SK-MEL-5 (cell line): ENCODE measurements at places on chromosomes 4 and X. TPM values are rescaled to one million over a fixed set of nuclear protein-coding genes. Genes with fewer than 3 reads are reported as not detected.

F9 gene
- not detected in 2 replicates for total RNA-seq

DNA sequence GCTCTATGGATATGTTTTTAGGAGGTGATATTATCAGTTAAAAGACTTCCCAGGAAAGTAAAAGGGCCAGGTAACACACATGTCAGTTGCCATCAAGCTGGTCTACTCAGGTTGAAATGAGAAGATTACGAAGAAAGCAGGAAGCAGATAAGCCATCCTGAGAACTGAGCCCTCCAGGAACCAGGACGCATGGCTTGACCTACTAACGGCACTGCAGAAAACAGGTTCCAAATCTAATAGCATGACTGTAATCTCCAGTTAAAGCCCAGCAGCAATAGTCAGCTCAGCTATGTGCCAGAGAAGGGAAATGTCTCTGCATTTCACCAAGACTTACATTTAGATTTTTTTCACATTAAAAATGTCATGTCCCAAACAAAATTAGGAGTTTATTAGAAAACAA, 77.9 kb downstream of the APBB2 start:
- DNase-seq = no peak

PDGFC gene
- total RNA-seq = 3.0 and 5.4 TPM in 2 replicates

GRCh38 chr4:36255577-36255976, 11.3 kb upstream of the ARAP2 start:
- no peak for DNase-seq

DNA sequence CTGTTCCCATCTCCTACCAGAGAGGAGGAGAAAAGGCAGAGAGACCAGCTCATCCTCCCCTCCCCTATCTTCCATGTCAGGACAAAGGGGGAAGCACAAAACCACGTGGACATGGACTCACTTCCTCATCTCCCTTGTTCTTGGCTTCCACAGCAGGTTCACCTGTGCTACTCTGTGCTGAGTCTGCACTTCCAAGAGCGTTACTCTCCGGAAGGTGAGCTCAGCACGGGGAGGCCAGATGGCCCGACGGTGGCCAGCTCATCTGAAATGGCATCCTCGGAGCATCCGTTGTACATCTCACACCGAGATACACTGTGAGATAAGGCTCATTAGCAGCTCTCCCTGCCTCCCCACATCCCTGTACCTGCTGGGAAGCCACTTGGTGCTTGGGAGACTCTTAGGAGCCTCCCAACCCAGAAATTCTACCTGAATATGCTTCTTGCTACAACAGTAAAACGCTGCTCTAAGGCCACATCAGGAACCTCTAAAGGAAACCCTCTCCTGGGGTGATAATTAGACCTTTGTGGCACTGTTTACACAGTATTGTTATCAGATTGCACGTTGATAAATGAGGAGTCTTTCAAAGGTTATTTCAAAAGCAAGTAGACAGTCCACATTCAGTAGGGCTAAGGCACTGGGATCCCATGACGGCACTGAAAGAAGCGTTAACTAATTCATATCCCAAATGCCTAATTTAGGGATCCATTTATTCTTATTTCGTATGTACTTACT, 19.4 kb downstream of the LGI2 start:
- no peak for DNase-seq

EVC gene
- 7.7 and 9.1 TPM in 2 replicates for total RNA-seq

GRCh38 chrX:45191820-45192409, 8.8 kb downstream of the DIPK2B start:
- DNase-seq = no peak

GRCh38 chr4:23747281-23747735, 142.5 kb downstream of the PPARGC1A start:
- no peak for DNase-seq

GYG2 gene
- 71.4 and 77.5 TPM in 2 replicates for total RNA-seq

GRCh38 chr4:40281099-40281498, 54.0 kb upstream of the CHRNA9 start:
- DNase-seq = no peak

SSX3 gene
- not detected in 2 replicates for total RNA-seq

GRCh38 chr4:1462768-1463075, 56.5 kb upstream of the NKX1-1 start:
- no peak for DNase-seq

DNA sequence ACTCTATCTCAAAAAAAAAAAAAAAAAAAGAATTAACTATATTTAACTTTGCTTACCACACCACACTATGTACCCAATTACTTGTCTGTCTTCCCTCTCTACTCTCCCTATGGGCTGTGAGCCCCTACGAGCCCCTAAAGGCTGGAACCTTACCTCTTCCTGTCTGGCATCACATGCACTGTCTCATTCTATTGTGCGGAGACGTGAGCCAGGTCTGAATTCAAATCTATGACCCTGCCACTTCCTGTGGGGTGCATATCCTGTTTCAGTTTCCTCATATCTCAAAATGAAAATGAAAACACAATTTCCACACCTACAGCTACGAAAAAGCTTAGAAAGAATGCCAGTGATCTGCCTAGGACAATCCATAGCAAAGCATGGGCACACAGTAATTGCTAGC, 42.9 kb upstream of the HS3ST1 start:
- DNase-seq = no peak

DNA sequence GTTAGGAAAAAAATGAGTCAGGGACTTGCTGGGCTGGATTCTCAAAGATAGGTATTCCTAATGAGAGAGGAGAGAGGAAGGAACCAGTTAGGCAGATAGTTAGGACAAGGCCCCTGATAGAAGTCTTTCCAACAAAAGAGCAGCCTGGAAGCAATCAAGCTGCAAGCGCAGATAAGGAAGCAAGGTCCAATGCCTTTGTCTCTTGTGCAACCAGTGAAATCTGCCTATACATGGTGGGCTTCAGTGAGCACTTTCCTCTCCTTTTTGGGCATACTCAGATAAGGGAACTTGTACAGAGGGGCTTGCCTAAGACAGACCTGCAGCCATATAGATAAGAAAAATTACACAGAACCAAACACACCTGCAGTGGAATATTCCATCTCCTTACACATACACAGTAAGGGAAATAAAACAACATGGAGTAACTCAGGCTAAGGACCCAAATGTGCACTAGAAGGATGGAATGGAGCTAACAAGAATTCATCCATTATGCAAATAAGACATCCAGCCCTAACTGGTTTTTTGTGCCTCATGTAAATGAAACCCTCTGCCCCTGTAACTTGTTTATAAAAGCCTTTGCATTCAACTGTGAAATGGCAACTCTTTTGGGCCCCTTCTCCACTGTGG, 68.8 kb downstream of the PCDH18 start:
- DNase-seq = no peak

DNA sequence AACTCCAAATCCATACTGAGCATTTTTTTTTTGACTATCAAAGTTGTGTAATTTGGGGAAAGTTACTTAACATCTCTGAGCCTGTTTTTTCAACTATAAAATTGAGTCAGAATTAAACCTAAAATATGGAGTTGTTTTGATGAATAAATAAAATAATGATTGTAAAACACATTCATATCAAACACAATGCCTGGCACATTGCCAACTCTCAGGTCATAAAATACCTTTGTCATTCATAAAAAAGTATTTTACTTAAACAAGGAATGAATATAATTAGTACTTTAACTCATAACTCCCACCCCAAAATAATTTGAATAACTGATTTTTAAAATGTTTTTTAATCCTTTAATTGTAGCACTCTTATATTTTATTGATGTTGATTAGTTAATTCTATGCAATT, 3.8 kb upstream of the GPR174 start:
- DNase-seq = no peak

TREX2 gene
- 0.19 and 0.40 TPM in 2 replicates for total RNA-seq

GRCh38 chrX:8034058-8034457, 106.8 kb upstream of the PNPLA4 start:
- DNase-seq = no peak

DNA sequence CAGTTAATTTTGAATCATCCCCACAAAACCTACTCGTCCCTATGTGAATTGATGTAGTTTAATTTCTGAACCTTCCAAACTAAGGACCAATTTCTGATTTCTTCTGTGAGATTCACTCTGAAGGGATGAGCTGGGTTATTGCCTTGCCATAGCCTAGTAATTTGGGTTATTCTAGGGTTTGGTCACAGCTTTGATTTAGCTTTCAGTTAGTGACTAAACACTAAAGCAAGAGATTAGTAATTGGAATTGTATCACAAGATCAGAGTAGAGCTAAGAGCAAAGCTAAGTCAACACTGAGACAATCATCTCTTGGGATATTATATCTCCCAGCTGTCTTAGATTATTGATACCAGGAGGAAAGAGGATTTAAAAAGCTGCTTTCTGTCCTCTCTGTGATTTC, 588.0 kb downstream of the CCSER1 start:
- no peak for DNase-seq
